ENCODE measurements at places on chromosomes 11 and 22.
A peak's percentile ranks its signal among the peaks of the same experiment; 100 is the strongest.

- DNase-seq: no peak
Measured at GRCh38 chr11:72781313-72782080, 12.3 kb downstream of the STARD10 start.

GRCh38 chr22:39960791-39961746 lies 872 bp downstream of the TMA7B start:
- DNase-seq: peak; percentile 91

GRCh38 chr22:33126881-33127280 lies 68.7 kb upstream of the SYN3 start:
- DNase-seq: no peak

DNA sequence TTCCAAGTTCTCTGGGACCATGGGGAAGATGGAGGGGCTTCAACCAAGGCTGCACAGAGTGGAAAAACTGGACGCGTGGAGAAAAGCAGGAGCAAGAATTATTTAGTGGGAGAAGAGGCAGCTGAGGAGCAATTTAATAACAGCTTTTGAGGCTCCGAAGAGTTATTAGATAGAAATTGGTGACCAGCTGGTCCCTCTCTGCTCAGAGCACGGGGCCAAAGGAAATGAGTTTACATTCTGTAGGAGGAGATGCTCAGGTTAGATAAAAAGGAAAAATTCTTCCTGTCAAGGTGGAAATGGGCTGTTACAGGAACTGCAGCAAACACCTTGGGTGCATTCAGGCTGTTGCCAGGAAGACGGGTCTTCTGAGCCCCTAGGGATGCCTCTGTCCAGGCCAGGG lies 47.0 kb upstream of the GALNT18 start:
- DNase-seq: no peak

DNA sequence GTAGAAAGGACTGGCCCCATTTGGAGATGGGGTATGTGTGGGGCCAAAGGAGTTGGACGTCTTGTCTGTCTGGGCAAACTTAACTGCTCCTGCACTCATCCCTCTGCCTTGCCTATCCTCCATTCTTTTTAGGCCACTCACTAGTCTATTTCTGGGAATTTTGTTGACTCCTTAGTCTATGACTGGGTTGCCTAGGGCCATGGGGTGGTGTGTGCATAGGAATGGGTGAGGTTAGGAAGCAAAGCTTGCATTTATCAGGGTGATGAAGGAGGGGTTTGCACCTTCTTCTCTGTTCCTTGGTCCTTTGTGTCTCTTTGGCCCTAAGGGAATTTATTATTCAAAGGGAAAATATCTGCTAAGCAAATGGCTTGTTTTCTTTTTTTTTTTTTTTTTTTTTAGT lies 80.9 kb upstream of the OR9Q1 start:
- DNase-seq: no peak

DNA sequence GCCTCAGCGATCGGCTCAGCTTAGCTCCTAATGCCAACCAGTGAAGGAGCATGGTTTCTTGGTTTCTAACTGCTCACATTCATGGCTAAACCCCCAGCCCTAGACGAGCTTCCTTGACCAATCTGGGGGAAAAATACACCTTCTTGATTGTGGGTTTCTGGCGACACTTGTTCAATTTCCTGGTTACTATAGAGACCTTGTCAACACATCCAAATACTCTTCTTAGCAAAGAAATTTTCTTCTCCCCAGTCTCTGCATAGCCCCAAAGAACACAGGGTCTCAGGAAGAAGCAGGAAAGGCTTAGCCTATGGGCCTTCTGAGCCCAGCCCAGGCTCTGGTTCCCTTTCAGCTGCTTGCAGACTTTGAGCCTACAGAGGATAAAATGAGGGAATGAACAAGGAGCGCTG lies 88.5 kb upstream of the SYT13 start:
- no peak for DNase-seq

GRCh38 chr11:30585125-30585891 lies 845 bp downstream of the MPPED2 start:
- DNase-seq: no peak

GRCh38 chr11:47886096-47886495 lies 37.9 kb upstream of the NUP160 start:
- DNase-seq: peak; percentile 38

DNA sequence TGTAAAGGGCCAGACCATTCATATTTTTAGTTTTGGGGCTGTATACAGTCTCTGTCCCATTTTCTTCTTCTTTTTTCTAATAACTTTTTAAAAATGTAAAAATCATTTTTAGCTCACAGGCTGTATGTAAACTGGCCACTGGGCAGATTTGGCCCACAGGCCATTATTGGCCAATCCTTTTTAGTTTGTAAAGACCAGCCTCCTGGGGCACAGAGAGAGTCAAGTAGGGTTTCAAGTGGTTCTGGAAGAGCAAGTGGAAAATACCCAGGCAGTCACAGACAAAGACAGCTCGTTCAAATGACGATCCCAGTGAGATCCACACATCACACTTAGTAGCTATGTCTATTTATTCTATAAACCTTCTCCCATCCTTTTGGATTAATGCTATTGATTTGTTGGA lies 150.2 kb upstream of the ARHGAP20 start:
- no peak for DNase-seq

GRCh38 chr22:46910624-46911023 lies 148.2 kb downstream of the TBC1D22A start:
- DNase-seq: no peak

DNA sequence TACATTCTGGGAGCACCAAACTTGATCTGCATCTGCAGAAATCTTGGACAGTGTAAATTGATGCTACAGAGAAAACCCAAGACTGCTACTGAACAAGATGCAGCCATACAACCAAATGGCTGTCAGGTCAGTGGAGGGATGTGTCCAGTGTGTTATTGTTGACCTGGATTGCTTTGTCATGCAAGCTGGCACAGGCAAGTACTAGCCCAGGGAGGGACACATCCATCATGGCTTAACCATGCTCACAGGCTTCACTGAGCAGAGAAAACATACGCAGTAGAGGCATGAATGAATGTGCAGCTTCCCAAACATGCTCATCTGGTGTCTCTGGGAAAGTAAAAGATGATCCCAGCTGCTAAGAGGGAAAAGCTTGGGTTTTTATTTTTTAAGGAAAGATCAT lies 93.6 kb downstream of the MTNR1B start:
- no peak for DNase-seq

DNA sequence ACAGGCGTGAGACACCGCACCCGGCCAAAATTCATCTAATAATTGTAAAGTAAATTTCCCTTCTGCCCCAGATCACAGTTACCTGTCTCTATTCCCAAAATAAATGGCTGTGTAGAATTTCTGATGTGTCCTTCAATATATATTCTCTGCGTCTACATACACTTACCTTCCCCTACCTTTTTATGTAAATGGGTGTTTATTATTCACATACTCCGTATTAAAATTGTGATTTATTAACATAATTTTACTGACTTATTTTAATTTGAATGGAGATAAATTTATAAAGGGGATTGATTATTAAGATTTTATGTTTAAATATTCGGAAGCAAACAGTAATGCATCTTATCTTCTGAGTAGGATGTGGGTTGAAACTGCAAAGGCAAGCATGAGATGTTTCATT lies 16.4 kb upstream of the ZNF280A start:
- DNase-seq: no peak

DNA sequence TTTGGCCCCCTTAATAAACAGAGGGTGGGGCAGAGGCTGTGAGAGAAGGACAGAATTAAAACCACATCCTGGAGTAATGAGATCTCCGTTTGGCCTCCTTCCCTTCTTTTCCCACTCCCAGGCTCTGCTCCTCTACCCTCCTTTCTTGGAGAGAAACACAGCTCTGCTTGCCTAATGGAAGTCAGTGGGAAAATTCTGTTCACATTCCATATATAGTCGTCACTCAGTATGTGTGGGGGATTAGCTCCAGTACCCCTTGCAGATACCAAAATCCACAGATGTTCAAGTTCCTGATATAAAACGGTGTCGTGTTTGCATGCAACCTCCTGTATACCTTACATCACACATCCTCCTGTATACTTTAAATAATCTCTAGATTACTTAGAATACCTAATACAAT lies 37.6 kb upstream of the THY1 start:
- DNase-seq: peak; percentile 95

- no peak for DNase-seq
Measured at GRCh38 chr22:26691377-26691716, 34.0 kb downstream of the MIAT start.

DNA sequence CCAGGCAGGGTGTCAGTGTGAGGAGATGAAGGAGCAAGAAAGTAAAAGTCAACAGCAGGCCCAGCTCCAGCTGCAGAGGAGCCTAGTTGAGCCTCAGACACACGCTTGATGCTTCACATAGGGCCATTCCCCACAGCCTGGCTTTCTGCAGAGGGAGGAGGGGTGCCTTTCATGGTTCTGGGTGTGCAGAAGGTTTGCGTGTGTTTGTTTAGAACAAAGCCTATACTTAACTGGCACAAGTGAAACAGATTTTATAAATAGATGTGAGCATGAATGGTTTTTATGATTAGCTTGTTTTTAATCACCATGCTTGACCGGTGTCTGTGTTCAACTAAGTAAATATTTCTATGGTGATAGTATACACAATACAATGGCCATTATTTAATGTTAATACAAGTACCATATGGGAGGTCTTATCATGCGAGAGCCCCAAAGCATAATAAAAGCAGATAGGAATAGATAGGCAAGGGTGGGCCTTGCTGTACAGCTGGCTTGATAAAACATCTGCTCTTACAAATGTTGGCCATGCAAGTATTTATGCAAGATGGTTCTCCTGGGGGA lies 290.2 kb downstream of the ETS1 start:
- no peak for DNase-seq

GRCh38 chr11:34749666-34750659 lies 129.1 kb downstream of the EHF start:
- DNase-seq: peak; percentile 57

- DNase-seq: no peak
Measured at GRCh38 chr11:75351791-75352587, 528 bp upstream of the ARRB1 start.

GRCh38 chr11:47366020-47366490 lies 12.3 kb downstream of the SPI1 start:
- no peak for DNase-seq

DNA sequence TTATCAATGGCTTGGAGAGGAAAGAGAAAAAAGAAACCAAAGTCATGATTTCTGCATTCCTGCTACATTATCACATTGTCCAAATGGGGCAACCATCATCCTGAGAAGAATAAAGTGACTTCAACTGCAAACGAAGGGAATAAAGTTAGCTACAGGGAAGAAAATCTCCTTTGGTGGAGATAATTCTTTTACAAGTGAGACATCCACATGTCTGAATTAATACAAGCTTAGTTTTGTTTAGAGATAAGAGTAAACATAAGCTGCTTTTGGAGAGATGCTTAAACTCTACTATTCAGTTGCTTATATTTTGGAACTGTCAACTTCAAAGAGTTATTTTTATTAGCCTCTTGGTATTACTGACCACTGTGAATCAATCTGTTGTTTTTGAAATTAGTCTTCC lies at the start of gene OR52L1:
TSS of gene OR52L1 (minus strand) at position 101 of the 400 bp plus-strand sequence. CDS start at position 46, 55 bp downstream.
- DNase-seq: no peak

DNA sequence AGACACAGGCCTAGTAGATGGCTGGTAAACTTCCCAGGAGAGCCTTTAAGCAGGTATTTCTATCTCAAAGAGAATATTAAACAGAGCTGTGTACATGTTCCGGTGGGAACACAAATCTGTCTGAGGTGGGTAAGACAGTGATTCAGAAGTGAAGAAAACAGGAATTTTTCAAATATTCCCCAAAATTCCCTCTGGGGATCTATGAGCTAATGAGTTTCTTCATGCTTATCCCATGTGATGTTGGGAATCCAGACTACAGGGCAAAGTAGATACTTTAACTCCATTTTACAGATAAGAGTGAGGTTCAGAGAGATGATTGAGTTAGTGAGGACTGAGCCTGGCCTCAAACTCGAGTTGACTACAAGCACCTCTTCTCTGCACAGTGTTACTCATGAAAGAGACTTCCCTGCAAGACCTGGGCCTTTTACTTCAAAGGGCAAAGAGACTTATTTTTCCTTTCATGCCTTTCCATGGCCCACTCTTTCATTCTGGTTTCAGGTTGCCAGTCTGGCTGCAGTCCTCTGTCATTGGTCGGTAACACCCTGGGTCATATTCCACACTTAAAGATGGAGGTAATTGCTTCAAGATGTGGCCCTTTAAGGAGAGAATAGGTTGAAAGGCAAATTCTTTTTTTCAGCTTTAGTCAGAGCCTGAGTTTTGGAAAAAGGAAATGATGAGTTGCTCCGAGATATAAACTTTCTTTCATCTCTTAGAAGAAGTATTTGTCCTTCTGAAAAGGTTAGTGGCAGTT lies 70.1 kb downstream of the CYB5R2 start:
- no peak for DNase-seq

DNA sequence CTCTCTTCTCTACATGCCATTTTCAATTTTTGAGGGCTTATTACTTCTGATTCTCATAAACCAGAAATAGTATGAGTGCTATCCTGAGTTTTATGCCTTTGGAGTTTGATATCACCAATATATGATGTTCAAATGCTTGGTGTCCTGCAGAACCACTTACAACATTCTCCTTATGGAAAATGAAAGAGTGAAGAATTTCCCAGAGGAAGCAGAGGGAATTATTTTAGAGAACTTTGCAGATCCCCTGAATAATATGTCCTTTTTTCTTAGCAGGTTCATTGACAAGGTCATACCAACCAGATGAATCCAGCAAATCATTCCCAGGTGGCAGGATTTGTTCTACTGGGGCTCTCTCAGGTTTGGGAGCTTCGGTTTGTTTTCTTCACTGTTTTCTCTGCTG lies at the start of gene OR4D5:
TSS of gene OR4D5 (plus strand) at position 301 of the 400 bp plus-strand sequence. CDS start at position 301, 0 bp downstream.
- no peak for DNase-seq

GRCh38 chr11:45366619-45367190 lies 80.6 kb upstream of the SYT13 start:
- no peak for DNase-seq

DNA sequence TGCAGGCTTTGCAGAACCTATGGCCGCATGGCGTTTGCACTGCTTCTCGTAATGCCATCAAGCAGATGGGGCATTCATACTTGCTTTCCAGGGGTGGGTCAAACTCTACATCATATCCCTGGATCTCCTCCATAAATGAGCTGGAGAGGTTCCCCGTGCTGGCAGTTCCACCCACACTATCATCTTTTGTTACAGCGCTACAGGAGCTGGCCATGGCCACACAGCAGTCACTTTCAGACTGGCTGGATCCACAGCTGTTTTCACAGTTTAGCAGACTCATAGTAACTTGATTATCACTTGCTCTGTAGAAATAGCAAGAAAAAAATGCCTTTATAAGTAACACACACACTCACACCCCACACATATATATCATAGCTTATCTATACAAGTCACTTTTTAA lies 8.8 kb downstream of the TRAF6 start:
- no peak for DNase-seq

- no peak for DNase-seq
Measured at GRCh38 chr11:11806074-11806473, 35.7 kb upstream of the USP47 start.
